Activated CD8-positive, alpha-beta memory T cell treated with anti-CD3 and anti-CD28 coated beads for 4 hours (primary cell): ENCODE measurements at places on chromosomes 5 and 9.

DNA sequence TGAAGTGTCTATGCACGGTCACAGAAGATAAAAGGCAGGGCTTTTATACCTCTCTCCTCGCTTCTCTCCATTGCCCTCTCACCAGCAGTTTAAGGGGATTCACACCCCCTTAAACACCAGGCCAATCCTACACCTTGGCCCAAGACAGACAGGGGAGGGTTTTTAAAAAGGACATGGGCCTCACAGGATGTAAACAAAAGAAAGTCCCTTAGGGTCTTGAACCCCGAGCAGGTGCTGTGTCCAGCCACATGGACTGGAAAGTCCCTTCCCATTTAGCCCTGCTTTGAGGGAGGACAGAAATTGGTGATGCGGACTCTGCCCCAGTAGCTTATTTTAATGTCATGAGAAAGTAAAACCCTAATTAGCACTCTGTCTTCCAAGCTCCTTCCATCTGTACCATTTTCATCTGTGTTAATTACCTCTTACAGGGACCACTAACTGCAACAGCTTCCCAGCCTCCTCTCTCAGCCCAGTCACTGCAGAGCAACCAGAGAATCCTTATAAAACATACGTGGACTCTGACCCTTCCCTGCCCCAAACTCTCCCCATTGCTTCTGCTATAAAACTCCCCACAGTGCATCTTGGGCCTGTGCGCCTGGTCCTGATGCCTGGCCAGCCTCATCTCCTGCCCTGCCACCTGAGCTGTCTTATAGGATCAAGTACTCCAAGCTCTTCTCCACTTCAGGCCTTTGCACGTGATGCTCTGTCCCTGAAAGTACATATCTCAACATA, 16.7 kb downstream of the WHRN start:
- no peak for DNase-seq

- DNase-seq: no peak
Measured at GRCh38 chr5:132675936-132676689, 2.3 kb downstream of the IL4 start.

GRCh38 chr9:126564128-126564527, 49.6 kb upstream of the LMX1B start:
- DNase-seq: no peak

DNA sequence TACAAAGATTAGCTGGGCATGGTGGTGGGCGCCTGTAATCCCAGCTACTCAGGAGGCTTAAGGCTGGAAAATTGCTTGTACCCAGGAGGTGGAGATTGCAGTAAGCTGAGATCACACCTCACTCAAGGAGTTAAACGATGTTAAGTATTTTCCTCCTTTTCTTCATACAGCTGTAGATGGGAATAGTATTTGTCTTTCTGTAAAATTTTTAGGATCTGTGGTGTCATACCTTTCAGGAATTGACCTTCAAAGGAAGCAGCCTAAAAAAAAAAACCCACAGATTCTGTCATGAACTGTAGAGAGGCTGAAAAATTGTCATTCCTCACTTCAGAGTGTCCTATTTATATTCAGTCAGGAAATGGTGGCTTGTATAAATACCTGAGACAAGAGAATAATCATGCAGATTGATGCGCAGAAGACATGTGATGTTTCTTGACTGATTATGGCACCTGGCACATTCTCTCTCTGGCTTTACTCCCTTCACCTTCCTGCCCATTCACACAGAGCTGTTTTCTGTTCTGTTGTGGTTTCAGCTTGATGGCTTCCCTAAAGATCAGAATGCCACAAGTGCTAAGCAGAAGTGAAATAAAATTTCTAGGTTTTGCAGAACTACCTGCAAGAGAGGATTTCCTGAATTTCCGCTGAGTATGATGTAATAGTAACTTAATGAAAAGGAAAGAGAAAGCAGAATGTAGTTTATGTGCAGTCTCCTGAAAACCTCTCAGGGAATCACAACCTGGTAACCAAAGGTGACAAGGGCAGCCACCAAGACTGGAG, 3.8 kb downstream of the IFNA1 start:
- DNase-seq: no peak

- no peak for DNase-seq
Measured at GRCh38 chr5:21030981-21031380, 1043.0 kb upstream of the CDH18 start.

GRCh38 chr5:163363389-163363788, 74.0 kb upstream of the CCNG1 start:
- no peak for DNase-seq

DNA sequence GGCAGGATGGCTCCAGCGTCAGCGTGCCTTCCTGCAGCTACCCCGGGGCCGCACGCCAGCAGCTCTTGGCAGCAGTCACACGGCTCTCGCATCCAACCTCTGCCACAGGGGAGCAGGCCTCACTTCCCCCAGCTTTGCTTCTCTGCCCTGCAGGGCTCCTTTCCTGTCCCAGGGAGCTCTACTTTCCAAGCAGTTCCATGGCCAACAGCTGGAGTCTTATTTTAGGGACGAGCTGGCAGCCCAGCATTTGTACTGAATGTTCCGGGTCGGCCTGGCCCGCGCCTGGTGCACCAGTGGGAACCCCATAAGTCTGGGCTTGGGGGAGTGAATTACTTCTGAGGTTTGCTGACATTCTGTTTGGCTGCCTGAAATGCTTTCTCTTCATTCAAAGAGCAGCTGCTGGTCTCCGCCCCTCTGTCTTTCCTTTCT, 34.6 kb downstream of the GADD45G start:
- no peak for DNase-seq

- DNase-seq: no peak
Measured at GRCh38 chr5:90792725-90793124, 234.1 kb downstream of the ADGRV1 start.

DNA sequence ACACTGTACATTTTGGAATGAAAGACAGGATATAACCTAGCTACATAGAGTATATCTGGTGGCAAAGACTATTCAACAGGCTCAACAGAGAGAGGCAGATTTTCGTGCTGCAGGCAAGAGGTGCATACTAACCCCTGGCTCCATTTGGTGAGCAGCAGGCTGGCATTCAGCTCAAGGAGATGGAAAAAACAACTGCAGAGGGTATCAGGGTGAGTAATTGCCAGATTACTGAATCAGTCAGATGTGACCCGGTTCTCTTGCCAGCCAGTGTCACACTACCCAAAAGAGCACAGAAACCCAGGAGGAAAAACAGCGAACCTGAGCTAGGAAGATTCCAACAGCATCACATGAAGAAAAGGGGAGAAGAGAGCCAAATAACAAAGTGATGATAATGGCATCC, 130.4 kb upstream of the PRLR start:
- no peak for DNase-seq

- no peak for DNase-seq
Measured at GRCh38 chr9:72952381-72952690, 517 bp downstream of the ALDH1A1 start.

GRCh38 chr9:121830441-121831140, 179.2 kb downstream of the DAB2IP start:
- no peak for DNase-seq
